Tibial nerve (tissue), 4 donors: ENCODE measurements at places on chromosomes 2 and 18. TPM values are rescaled to one million over a fixed set of nuclear protein-coding genes. Genes with fewer than 3 reads are reported as not detected.
A peak's percentile ranks its signal among the peaks of the same experiment; 100 is the strongest.

- H3K27me3 ChIP-seq, result no peaks in the 10 kb centered on the region
- peak overlapping the region; percentile 16 for H3K4me3 ChIP-seq
- H3K4me1 ChIP-seq, result no peaks in the 10 kb centered on the region
- no peak for DNase-seq
- H3K27ac ChIP-seq, result no peak overlapping the region
Observed at GRCh38 chr2:71000780-71001591, 6.3 kb upstream of the TEX261 start.

DNA sequence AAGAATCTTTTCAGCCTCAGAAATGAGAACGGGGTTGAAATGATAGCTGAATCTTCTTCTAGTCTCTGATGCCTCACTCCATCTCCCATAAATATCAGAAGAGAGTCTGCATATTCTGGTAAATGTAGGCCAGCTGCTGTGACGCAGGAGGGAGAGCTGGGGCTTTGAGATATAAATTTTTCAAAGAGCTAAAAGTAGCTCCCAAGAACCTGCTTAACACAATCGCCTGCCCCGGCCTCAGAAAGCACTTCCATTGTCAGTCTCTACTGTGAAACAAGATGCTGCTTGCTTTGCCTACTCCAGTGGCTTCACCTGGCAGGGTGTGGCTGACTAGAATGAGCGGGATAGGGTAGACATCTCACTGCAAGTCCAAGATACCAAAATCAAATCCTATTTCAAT is 105.0 kb upstream of the CCDC150 start:
- no peaks in the 10 kb centered on the region for H3K36me3 ChIP-seq
- no peak for DNase-seq
- no peak overlapping the region for H3K4me3 ChIP-seq
- no peak overlapping the region for H3K27ac ChIP-seq
- no peaks in the 10 kb centered on the region for H3K4me1 ChIP-seq
- no peaks in the 10 kb centered on the region for H3K27me3 ChIP-seq

DNA sequence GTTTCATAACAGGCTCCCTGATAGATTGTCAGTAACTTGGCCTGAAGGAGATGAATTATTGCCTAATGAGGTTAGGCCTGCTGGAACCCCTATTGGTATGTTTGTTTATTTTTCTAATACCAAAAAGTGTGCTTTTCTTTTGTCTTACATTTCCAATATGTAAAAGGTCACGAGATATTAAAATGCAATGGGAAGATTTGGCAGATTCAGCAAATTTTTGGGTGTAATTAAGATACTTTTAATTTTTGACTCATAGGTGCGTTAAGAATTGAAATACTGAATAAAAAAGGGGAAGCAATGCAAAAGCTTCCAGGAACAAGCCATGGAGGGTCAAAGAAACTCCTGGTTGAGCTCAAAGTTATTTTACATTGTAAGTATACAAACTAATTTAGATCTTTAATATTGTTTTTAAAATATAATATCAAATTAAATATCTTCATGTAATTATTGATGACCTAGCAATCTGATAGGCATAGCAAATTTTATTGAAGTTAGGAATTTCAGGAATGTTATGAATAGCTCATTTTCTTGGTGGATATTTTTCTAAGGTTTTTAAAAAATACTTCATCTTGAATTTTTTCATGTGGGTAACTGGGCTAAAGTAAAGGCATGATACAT is 52.1 kb downstream of the SMCHD1 start:
- H3K4me1 ChIP-seq, result no peaks in the 10 kb centered on the region
- no peak overlapping the region for H3K4me3 ChIP-seq
- H3K27ac ChIP-seq, result no peak overlapping the region

Gene PDE6D
- total RNA-seq, result 30.6 TPM

Gene CD226
- total RNA-seq, result 1.1 TPM

Gene CDH19
- 305 TPM for total RNA-seq

Gene POTEI
- not detected for total RNA-seq
